Stimulated activated CD4-positive, alpha-beta T cell treated with anti-CD3 and anti-CD28 coated beads, Interleukin-15, amount 100 ng/mL, for 1 hour (primary cell): ENCODE measurements at places on chromosomes 2 and 18.

GRCh38 chr18:22544626-22545025 is 126.9 kb upstream of the CTAGE1 start:
- DNase-seq: no peak

DNA sequence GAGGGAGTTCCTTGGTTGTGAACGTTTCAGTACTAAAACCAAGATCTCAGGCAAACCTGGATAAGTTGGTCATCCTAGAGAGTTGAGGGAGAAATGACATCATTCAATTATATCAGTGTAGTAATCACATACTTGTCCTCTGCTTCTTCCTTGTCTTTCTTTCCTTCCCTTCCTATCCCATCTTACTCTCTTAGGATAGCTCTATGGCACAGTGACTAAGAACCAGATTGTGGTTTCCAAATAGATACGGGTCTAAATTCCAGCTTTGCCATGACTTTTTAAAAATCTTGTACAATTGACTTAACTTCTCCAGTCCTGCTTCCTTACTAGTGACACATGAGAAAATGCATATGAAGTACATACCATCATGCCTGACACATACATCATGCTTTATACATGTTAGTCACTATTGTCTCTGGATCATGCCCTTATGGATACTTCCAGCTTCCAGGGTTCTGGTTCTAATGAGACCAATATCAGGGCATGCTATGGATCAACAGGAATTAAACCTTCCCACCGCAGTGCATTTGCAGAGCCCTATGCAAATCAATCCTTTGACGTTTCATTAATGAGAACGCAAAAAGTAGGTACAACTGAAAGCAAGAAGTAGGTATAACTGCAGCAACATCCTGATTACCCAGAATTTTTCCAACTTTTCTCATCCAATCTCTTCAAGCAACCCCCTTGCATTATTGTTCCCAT is 168.0 kb upstream of the KLF7 start:
- no peak for DNase-seq

- peak; percentile 24 for DNase-seq
Observed at GRCh38 chr2:200862532-200863000, 1.9 kb downstream of the CLK1 start.

DNA sequence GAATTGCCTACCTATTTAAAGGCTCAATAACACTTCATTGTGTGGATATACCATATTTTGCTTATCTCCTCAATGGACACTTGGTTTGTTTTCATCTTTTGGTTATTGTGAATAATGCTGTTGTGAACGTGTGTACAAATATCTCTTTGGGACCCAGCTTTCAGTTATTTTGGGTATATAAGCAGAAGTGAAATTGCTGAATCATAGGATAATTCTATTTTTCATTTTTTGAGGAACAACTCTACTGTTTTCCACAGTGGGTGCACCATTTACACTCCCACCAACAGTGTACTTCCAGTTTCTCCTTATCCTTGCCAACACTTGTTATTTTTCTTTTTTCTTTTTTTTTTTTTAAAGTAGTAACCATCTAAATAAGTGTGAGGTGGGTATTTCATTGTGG is 29.0 kb downstream of the PTPN4 start:
- DNase-seq: no peak

DNA sequence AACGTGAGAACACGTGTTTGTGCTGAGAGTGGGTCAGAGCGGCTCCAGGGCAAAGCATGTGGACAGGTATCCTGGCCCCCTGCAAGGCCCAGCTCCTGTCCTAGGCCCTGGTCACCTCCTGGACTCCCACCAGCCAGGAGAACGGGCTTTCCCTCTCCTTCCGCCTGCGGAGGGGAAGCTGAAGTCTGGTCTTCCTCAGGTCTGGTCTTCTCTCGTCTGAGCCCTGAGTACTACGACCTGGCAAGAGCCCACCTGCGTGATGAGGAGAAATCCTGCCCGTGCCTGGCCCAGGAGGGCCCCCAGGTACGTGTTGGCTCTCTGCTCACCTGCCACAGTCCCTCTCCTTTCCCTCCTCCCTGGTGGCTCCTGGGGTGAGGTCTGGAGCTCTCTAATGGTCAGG is 963 bp downstream of the GNLY start:
- no peak for DNase-seq

DNA sequence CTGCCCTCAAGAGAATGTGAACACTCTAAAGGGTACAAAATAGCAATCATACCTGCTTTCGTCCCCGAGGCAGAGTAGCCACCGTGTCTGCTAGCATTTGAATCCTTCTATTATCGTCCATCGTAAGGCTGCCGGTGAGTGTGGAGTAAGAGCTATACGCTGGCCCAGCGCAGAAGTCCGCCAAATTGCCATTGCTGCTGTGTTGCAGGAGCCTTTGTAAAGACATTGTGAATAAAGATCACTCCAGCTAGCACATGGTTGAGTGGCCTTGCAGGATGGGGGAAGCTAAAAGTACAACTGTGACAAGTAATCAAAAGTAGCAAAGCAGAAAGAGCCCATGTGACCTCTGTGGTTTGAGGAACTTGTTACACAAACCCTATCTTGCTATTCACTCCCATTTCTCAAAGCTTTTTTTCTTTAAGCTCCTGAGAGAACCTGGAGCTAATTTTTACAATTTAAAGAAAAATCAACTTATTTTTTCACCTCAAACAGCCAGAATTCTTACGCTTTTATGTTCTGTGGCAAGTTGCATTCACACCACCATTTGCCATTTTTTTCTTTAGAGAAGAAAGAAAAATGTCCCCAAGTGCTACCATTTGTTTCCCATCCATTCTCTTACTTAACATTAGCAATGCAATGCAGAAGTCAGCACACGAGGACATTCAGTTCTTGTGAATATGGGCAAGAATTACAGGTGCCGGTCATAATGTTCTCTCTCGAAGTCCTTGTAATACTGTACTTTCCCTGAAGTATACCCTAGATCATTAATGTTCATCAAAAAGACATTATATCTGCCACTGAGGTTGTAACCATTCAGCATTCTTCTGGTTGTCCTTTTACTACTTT is at the start of gene CYTIP:
CYTIP (minus strand) TSS at position 295 of the 846 bp plus-strand sequence; CDS start at position 226, 69 bp downstream.
- DNase-seq: no peak

DNA sequence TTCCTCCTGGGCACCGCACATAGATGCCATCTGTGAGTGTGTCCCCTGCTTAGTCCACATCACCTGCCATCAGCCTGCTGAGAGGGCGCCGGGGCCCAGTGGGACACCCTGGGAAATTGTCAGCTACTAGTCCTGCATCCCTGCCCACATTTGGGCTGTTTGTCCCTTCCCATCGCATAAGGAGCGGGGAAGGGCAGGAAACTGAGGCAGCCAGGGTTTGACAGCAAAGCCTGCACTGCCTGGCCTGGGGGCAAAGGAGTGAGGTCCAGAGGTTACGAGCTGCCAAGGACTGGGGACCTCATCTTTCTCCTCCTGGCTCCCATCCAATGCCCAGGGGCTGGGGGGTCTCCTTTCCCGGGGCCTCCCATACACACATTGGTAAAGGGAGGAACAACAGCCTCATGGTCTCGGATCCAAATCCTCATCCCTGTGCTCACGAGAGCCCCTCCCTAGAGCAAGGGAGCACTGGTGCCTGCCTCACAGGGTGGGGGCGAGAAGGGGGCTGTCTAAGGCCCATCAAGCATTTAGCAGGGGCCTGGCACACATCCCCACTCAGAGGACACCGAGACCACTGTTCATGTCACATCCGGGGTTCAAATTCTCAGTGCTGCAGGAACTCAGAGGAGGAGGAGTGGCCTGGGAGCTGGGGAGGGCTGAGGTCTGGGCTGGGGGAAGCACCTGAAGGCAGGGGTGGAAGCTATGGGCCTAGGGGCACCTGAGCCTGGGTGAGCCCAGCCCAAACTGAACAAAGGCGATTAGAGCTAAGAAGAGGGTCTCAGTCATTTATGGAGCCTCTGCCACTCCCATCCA is 113.8 kb downstream of the SMAD7 start:
- DNase-seq: no peak

- no peak for DNase-seq
Observed at GRCh38 chr2:83826577-83826976, 632.5 kb downstream of the SUCLG1 start.

- DNase-seq: no peak
Observed at GRCh38 chr2:21372654-21373053, 248.9 kb downstream of the TDRD15 start.
